ENCODE measurements at places on chromosomes 7 and 10.

GRCh38 chr10:103609231-103610082 lies 116.0 kb downstream of the NEURL1 start:
- no peak for DNase-seq

GRCh38 chr7:78253850-78254725 lies 455.5 kb downstream of the PHTF2 start:
- no peak for DNase-seq

- no peak for DNase-seq
These were observed 307.4 kb upstream of the ZMIZ1 start for GRCh38 chr10:78761311-78761781.

- no peak for DNase-seq
These were observed 178.1 kb upstream of the GALNT17 start for GRCh38 chr7:70953796-70954195.

DNA sequence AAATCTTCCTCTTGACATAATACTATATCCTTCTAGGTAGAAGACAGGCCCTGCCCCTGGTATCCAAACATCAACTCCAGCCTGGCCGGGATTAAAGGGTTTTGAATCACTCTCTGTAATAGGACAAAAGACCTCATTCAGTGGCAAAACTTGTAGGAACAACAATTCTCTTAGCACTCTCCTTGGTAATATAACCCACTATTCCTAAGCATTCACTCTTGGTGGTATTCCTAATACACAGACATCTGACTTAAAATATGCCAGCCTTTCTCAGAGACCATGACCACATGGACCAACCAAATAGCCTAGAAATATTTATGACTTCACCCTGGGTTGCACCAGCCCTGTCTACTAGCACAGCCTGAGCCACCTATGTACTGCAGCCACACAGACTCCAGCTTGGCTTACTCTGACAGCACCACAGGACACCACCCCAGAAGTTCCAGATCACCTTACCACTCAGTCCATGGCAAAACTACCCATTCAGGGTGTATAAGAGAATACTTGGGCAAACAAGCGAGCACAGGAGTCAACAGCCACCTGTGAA lies 244.9 kb upstream of the NEBL start:
- no peak for DNase-seq

GRCh38 chr7:40526951-40527715 lies 392.3 kb downstream of the SUGCT start:
- no peak for DNase-seq

DNA sequence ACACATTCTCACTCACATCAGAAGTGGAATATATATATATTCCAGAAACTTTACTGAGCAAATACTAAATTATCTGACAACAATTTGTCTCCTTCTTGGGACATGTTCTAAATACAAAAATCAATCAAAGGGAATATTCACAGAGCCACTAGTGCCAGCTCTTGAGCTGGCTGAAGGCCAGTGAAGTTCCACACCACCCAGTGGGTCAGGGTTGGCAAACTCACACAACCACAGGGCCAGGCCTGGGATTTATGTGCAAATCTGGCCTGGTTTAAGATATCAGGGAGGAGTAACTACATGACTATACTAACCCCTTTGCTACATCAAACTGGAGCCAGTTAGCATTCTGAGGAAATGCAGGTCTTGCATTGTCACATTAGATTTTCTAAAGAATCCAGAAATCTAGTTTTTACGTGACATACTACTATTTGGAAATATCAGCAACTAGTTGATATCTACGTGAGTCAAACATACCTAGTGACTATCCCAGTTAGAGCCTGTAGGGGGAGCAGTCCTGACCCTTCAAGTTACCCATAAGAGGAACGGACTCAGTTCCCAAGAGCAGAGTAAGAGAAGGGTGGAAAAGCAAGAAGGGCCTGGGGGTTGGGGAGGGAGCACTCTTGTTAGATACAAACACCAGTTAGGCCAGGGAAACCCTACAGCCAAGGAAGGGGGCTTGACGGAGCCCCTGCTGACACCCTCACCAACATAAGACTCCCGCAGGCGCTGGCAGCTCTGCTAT lies 600.4 kb downstream of the KCNMA1 start:
- DNase-seq = peak; percentile 25

DNA sequence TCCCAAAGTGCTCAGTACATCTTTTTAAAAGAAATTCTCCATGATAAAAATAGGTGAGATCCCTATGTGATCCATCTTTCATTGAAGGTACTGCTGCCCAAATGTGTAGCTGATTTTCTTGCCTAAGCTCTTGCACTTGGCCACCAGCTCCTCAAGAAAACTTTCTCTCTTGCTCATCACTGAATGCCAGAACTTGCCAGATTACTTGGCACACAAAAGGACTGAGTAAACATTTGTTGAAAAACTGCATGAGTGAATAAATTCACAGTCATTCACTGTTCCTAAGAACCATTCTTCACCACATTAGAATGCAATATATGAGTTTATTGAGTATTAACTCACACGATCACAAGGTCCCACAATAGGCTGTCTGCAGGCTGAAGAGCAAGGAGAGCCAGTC lies 99.9 kb downstream of the TRIL start:
- DNase-seq = no peak
